Myometrial cell (primary cell): ENCODE measurements at places on chromosomes 11 and 22. TPM values are rescaled to one million over a fixed set of nuclear protein-coding genes. Genes with fewer than 3 reads are reported as not detected.

Gene API5
- 56.5 and 96.2 TPM in 2 replicates for total RNA-seq

Gene RTN4R
- 2.8 and 4.0 TPM in 2 replicates for total RNA-seq

Gene CD3D
- total RNA-seq: not detected in 2 replicates

Gene GGA1
- 39.5 and 49.3 TPM in 2 replicates for total RNA-seq

Gene FAM83F
- total RNA-seq: not detected in 2 replicates

Gene GALNT18
- 0.86 and 1.1 TPM in 2 replicates for total RNA-seq

Gene BATF2
- total RNA-seq: 1.2 and 4.9 TPM in 2 replicates

Gene KCNQ1OT1
- 0.29 and 0.35 TPM in 2 replicates for total RNA-seq

Gene USH1C
- not detected in 2 replicates for total RNA-seq

Gene SCGB1D2
- total RNA-seq: not detected in 2 replicates

Gene OR52N4
- total RNA-seq: not detected in 2 replicates

Gene KCNE3
- 0.86 and 0.89 TPM in 2 replicates for total RNA-seq

Gene ESAM
- 4.8 and 6.3 TPM in 2 replicates for total RNA-seq

Gene CBX7
- 2.3 and 2.5 TPM in 2 replicates for total RNA-seq

Gene TCN2
- 29.4 and 32.6 TPM in 2 replicates for total RNA-seq

Gene BDNF
- 2.0 and 3.7 TPM in 2 replicates for total RNA-seq

Gene FDXACB1
- 3.7 and 4.3 TPM in 2 replicates for total RNA-seq

Gene RSF1
- total RNA-seq: 7.8 and 13.5 TPM in 2 replicates

Gene KDM4E
- total RNA-seq: not detected in 2 replicates

Gene RANGAP1
- total RNA-seq: 121 and 144 TPM in 2 replicates

Gene TRIM6
- 7.1 and 8.6 TPM in 2 replicates for total RNA-seq
